ENCODE measurements at places on chromosomes 1 and 21.

DNA sequence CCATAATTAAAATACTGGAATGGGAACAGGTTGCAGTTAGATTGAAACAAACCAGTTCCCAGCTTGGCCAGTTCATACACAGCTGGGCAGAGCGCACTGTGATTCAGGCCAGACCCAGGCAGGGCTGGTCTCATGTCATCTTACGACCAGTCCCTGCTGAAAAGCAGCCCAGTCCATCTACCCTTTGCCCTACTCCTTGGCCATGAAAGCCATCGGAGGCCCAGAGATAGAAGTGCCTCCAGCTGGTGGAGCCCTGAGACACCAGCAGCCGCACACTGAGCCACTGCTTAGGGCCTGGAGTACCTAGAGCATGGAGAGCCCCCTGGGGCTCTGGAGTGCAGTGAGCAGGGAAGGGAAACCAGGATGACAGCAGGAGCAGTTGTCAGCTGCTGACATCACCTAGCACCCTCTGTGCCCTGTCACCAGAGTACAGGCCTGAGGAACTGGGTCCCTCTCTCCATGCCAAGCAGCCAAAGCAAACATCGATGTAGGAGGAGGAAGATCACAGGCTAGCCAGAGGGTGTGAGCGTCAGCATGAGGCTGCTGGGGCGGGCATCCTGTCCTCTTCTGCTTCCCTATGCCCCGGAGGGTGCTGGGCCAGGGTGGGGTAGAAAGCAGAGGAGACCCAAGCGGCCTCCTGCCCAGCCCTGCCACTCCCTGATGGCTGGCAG lies 34.2 kb upstream of the TMEM125 start:
- no peak for DNase-seq

DNA sequence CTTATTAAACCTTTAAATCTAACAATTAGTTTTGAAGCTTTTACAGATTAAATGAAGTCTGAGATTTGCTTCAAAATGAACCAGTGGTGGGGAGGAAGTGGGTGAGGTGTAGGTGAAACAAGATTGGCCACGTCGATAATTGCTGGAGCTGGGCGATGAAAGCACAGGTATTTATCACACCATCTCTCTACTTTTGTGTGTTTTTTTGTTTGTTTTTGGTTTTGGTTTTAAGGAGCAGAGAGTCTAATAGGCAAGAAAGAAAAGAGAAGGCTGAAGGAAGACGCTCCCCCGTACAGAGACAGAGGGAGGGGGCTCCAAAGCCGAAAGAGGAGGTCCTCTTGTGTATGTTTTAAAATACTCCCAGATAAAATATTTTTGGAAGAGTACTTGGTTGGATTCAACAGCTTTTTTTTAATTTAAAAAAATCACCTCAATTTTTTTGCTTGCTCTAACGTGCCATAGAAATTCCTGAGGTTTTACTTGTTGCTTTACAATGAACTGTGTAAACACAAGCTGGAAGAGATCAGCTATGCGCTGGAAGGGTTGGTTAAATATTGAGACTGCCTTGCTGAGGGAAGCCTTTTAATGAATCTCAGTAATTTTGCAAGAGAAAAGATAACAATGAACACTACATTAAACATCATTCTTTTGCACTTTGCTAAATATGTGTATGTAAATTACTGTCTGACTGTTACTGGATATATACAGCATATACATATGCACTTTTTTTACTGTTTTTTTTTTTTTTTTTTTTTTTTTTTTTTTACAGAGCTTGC lies 6.7 kb upstream of the LGALS8 start:
- DNase-seq = no peak

- peak; percentile 68 for DNase-seq
Measured at GRCh38 chr1:150144606-150145005, 5.1 kb upstream of the PLEKHO1 start.

- DNase-seq = peak; percentile 81
Measured at GRCh38 chr1:231757101-231757404, 130.5 kb downstream of the DISC1 start.

DNA sequence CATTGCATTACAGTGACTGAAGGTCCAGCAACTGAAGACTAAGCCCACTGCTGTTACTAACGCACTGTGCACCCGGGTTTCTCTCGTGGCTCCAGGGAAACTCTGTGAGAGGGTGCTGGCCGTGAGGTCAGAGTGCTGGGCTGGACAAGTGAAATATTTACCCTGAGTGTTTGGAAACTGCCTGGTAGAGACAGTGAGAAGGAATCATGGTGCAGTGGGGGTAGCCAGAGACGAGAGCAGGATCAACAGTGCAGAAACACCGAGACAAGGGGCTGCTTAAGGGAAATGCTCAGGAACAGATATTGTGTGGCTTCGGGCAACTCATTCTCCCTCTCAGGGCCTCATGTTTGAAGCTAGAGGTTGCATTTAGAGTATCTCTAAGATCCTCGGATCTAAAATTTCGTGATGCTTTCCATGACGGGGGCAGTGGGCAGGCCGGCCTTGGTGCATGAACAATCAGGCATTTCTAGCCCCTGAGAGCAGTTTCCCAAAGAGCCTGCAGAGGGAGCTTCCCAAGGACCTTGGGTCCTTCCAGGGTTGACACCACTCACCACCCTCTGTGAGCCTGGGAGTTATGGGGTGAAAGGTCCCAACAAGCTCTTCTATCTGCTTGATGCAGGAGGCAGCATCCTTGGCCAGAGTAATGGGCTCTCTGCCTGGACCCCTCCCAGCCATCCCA lies 9.7 kb downstream of the CD2 start:
- peak; percentile 5 for DNase-seq

GRCh38 chr21:44874497-44875315 lies 1.2 kb upstream of the PTTG1IP start:
- DNase-seq = peak; percentile 69

DNA sequence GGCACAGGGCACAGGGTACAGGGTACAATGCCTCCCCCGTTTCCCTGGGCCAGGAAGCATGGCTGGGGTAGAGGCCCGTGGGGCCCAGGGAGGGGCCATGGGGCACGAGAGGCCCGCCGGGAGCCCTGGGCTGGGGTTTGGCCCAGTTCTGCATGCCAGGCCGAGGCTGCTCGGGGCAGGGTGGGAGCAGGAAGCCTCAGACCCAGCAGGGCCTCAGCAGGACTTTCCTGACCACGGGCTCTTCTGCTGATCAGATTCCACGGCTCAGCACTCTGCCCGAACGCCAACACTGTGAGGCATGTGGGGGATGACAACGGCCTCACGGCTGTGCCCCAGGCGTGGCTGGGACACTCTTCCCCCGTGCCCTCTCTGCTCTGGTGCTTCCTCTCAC lies 104.3 kb downstream of the NPHP4 start:
- no peak for DNase-seq

DNA sequence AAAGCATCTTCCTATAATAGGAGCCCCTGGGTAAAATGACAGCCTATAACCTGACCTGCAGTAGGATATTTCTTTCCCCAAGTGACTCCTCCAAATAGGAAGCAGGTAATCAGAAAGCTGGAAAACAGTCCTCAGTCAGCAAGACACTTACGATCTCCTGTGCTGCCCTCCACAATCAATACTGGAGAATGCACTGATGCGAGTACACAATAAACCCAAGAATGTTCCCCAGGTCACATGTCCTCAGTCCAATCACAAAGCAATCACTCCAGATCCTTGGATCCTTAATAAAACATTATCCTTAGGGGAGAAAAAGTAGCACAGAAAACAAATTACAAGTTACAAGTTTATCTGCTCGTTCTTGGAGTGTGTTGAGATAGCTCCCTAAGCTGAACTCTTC lies 233.1 kb downstream of the SLC45A1 start:
- DNase-seq = no peak

DNA sequence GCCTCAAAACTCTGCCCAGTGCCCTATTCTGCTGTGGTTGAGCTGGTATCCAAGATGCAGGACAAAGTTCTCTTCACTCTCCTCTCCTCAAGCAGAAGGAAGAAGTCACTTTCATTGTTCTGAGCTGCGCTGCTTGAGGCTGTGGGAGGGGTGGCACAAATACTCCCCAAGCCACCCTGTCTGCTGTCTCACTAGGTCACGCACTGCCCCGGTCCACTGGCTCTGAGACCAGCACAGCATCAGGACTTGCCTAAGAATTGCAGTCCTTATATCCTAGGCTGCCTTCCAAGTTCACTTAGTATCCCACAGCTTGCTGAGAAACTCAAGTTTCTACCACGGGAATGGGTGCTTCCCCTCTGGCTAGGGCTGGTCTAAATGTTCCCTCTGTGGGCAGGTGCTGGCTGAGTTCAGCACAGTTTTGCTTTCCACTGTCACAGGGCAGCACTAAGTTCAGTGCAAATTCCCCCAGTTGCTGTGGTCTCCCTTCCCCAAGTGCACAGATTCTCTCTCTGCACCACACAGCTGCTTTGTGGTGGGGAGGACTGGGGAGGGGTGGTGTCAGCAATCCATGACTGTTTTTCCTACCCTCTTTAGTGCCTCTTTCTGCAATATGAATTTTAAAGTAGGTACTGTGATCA lies 32.4 kb downstream of the SLC9C2 start:
- DNase-seq = no peak

DNA sequence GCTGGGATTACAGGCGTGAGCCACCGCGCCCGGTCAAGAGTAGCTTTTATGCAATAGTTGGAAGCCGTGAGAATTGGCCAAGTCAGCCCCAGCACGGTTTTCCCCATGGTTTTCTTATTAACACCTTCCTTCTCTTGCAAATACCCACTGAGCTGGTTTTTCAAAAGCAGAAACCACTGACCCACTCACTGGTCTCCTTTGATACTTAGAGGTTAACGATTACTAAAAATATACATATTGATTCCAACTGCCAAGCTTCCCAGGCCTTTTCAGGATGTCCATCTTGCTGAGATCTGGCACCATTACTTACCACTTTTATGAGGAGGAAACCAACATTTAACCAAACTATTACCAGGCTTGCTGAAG lies 25.9 kb upstream of the TARDBP start:
- peak; percentile 74 for DNase-seq

DNA sequence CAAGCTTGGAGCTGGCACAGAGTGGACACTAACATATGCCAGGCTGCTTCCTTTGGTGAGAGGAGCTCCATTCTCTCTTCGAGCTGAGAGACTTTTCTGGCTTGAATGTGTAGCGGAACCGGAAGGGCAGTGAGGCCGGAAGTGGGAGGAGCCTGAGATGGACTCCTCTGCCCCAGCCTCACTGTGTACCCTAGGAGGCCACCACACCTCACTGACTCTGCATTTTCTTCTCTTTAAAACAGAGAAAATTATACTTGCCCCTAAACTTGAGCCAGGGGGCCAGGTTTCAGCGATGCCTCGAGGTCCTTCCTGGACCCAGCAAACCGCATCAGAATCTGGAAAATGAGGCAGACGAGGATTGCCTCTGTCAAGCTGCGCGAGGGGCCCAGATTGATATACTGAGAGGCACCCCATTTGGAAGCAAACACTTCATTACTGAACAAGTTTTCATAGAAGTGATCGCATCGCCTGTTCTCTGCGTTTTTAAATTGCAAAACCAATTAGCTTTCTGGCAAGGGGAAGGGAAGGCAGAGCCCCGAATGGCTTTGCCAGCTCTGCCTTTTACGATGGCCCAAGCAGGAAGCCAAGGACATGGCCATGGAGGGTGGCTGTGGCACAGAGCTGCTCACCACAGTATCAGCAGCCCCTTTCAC lies 708.1 kb downstream of the PTPRU start:
- DNase-seq = no peak

DNA sequence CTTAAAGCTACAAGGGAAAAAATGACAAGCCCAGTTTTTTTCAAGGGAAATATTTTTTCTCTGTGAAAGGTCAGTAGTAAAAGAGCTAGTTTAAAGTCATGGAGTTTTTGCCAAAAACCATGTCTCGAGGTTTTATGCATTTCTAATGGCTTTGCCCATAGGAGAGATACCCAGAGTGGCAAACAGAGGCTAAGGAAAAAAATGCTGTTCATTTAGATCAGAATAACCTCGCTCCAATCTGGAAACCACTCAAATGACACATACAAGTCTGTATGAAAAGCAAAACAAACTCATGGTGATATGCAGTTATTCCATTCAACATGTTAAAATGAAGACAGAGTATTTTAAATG lies 36.9 kb upstream of the EDEM3 start:
- DNase-seq = no peak

GRCh38 chr1:54404939-54405897 lies 976 bp downstream of the SSBP3 start:
- DNase-seq = no peak

DNA sequence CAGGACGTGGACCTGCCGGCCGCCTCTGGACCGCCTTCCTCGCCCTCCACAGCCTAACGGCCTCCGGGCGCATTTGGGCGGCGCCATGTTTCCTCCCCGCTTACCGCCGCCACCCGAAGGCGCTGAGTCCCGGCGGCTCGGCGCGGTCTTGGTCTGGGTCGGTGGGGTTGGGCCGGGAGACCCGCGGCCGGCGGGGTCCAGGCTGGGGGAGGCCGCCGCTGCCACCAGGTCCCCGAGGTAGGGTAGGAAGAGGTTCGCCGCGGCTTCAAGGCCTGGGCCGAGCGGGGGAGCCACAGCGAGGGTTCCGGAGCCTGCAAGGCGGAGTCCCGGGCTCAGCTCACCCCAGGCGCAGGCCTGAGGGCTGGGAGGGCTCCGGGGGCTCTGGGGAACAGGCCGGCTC lies 5.5 kb downstream of the OR2C3 start:
- DNase-seq = no peak

GRCh38 chr21:42722153-42722552 lies 68.7 kb downstream of the PDE9A start:
- DNase-seq = no peak

DNA sequence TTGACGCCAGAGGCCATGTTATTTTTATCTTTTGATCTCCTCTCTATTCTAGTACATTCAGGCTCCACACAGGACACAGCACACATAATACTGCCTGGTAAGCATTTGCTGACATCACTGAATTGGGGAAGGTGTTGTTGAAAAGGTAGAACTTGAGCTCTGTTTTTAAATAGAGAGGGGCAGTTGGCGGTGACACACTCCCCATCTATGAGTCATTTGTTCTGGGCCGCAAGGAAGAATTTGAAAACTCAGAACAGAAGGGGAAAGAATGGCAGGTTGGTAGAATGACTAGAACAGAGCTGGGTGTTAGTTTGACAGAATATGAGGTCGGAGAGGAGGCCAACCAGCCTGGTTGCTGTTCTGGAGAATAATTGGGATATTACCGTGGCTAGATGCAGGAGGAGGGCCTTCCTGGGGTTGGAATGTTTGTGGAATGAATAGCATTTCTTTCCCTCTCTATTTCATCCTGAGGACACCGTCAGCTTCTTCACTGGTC lies 52.1 kb upstream of the ERRFI1 start:
- DNase-seq = no peak

- peak; percentile 1 for DNase-seq
Measured at GRCh38 chr1:64745986-64746940, 1.4 kb downstream of the RAVER2 start.

- DNase-seq = no peak
Measured at GRCh38 chr1:217136895-217137205, 413.6 kb upstream of the ESRRG start.

GRCh38 chr1:166283600-166283999 lies 116.8 kb upstream of the FAM78B start:
- DNase-seq = no peak
